ENCODE measurements at places on chromosomes 3 and 15.
A peak's percentile ranks its signal among the peaks of the same experiment; 100 is the strongest.

- no peak for DNase-seq
Observed at GRCh38 chr15:100073982-100074381, 267.8 kb downstream of the ADAMTS17 start.

DNA sequence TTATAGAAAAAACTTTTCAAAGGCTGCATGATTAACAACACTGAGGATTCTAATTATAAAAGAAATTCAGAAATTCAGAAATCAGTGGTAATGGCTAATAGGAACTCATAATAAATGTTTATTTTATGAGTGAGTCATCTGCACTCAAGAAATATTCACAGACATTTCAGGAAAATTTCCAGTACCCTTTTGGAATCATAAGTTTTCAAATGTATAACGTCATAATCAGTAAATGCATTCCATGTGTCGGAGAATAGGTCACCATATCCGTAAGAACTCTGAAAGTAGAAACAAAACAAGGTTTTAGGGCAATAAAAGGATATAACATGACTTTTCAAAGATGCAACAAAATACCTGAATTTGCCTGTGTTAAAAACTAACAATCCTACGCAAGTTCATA, 24.7 kb downstream of the EOGT start:
- no peak for DNase-seq

GRCh38 chr3:55724821-55725220, 237.7 kb upstream of the WNT5A start:
- DNase-seq, result no peak

DNA sequence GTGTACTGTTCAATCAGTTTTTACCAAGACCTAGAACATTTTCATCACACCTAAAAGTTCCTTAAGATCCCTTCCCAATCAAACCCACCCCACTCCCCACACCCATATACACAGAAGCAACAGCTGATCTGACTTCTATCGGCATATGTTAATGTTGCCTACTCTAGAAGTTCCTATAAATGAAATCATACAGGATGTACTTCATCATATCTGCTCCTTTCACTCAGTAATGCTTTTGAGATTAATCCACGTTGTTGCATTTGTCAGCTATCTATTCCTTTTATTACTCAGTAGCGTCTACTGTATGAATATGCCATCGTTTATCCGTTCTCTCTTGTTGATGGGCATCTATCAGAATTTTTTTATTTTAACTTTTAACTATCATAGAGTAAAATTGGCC, 14.3 kb upstream of the FILIP1L start:
- no peak for DNase-seq

GRCh38 chr3:193826159-193826795, 233.3 kb downstream of the OPA1 start:
- no peak for DNase-seq

DNA sequence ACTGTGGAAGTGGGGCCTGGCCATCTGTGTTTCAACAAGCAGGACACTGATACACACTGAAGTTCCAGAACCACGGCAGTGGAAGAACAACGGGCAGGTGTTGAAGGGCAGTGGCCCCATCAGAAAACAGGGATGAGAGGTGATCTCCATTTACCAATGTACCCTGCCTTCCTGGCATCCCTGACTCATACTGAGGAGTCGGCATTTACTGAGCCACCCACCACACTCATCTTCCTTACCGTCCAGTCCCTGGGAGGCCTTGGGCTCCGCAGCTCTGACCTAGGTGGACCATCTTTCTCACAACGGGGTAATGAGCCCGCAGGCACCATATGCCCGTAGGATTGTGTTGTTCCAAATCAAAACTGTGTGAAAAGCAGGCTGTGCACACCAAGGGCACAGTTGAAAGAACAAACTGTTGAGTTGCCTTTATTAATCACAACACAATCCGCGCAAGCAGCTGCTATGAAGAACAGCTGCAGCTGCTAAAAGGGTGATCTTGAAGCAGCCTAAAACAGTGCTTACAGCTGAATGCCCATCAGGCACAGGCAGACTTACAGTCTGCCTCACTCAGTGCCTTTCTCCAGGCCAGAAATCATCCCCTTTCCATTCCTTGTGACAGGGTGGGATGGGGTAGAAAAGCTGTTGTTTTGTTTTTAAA, 12.9 kb downstream of the MB21D2 start:
- DNase-seq, result no peak

- no peak for DNase-seq
Observed at GRCh38 chr15:70562906-70563305, 200.5 kb downstream of the UACA start.

DNA sequence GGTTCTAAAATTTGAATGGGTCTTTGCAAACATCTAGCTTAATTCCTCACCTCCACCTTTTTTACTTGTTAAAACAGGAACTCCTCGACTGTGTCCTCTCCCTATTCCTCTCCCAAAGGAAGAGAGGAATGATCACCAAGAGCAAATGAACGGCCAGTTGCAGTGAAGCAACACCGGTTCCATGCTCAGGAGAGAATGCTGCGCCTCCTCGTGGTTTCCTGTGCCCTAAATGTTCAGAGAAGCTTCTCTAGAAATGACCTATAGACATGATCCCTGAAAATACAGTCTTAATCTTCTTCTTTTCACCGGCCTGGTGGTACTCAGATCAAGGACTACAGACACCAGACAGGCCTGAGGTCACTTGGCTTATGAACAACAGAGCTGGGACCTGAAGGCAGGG, 65.1 kb upstream of the GUCA1C start:
- DNase-seq, result no peak

DNA sequence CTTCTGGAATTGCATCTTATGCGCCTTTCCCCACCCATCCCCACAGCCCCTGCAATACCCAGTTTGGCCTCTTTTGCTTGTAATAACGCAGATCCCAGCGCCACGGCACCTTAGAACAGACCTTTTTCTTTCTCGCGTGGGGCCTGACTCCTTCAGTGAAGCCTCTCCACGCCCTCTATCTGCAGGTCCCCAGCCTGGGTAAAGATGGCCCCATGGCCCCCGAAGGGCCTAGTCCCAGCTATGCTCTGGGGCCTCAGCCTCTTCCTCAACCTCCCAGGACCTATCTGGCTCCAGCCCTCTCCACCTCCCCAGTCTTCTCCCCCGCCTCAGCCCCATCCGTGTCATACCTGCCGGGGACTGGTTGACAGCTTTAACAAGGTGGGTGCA, 594 bp downstream of the CRELD1 start:
- DNase-seq, result no peak

GRCh38 chr3:194162070-194162678, 26.2 kb downstream of the HES1 start:
- no peak for DNase-seq

- DNase-seq, result peak; percentile 4
Observed at GRCh38 chr15:35545316-35545823, 595 bp downstream of the DPH6 start.

- no peak for DNase-seq
Observed at GRCh38 chr15:59111251-59111650, 6.3 kb downstream of the CCNB2 start.

GRCh38 chr15:74869726-74870407, 3.3 kb downstream of the SCAMP2 start:
- peak; percentile 16 for DNase-seq

DNA sequence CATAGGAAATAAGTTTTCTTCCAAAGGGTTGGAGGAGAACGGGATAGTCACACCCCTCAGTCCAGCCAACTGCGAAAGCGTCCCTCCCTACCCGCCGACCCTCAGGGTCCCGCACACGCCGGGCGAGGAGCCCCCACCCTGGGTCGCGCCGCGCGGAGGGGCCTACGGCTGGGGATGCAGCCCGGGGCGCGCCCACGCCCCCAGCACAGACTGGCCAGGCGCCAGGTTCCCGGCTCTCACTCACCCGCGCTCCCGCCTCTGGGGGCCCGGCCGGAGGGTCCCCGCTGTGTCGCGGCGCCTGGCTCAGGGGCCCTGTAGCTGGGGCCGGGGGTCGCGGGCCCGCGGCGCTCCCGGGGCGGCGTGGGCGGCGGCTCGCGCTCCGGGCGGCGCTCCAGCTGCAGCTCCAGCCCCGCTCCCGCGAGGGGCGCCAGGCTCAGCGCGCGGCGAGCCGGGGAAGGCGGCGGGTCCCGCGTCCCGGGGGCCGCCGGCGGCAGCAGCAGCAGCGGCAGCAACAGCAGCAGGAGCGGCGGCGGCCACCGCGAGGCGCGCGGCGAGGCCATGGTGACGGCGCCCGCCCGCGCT, 375 bp downstream of the HEG1 start:
- no peak for DNase-seq
